ENCODE measurements at places on chromosomes 1 and 21.

DNA sequence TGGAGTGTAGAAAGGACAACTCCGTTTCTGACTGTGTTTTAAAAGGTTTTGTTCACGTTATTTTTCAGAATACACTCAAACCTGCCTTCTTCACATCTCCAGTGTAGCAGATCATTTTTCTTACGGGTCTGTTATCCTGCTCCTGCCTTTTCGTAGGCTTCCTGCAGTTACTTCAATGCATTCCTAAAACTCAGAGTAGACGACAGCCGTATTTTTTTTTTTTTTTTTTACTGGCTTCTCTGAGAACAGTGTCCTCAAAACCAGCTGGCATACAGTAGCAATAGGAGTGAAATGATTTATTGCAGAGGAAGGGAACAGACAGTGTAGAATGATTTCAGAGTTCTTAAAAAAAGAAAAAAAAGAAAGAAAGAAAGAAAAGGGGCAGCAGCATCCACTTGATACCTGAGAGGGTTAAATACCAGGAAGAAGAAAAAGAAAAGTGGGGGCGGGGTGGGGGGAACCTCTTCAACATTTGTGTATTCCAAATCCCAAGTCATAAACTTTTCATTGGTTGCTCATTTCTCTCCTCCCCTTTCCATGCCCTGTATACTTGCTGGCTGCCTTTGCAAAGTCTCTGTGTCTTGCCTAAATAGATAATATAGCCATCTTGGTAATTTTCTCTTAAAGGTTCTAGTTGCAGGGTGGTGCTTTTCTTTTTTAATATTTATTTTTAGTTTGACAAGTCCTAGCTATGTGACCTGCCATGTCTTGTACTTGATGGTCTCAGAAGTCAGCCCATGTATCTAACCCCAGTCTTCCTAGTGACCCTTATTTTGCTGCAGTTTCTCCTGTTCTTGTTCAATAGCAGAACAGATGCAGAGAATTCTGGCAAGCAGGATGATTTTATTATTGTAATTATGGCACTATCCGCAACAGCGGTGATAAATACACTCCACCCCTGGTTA, 2.8 kb downstream of the TGFB2 start:
- peak; percentile 8 for ATAC-seq

GRCh38 chr1:210123383-210123782, 109.2 kb upstream of the SERTAD4 start:
- ATAC-seq, result peak; percentile 22

DNA sequence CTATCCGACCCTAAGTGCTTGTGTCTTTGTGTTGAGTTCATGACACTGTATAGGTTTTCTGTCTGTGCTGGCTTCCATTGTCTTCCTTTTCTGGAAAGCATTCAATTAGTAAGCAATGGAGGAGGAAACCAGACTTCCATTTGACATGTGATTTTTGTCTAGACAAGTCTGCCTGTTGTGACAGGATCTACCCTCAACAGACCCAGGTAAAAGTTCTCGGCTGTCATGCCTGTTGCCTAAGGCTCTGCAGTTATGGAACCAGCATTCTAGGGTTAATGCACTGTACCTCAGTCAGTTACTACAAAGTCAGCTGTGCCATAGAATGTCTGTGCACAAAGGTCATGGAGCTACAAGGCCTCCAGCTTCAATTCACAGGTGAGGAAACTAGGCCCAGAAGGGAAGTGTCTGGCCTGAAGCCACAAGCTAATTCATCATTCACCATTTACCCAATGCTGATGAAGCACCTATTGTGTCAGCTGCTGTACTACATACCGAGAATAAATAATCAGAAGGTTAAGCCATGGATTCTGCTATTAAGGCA, 72.3 kb downstream of the PLPP3 start:
- no peak for ATAC-seq

DNA sequence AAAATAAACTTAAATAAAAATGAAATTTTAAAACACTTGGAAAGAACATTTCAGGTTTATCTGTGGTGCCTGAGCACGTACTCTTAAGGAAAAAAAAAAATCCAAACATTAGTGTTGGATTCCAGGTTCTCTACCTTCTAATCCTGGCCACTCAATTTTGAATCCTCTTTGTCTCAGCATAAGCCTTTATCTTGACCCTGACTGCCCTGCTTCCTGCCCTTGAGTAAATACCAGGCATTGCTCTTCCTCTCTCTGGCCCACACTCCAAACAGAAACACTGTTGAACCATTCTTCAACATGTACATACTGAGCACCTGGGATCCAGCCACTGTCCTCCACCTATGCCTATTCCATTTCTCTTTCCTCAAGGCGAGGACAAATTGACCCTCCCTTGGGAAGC, 11.4 kb upstream of the VANGL1 start:
- ATAC-seq, result no peak

DNA sequence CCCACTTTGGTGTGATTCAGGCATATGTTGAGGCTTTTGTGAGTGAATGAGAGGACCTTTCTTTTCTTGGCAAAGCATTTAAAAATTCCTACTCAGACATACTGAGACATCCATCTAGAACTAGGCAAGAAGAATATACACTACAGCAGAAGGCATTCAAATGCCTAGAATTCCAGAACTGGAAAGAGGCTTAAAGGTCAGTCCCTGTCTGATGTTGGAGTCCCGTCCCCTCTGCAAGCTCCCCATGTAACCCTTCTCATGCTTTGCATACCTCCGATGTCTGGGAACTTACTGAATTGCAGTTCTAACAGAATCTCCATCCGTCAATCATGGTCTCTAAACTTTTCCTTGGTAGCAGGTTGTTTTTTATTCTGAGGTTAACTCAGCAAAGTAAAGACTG, 152.9 kb downstream of the ATP6V1G3 start:
- ATAC-seq, result peak; percentile 76

- peak; percentile 13 for ATAC-seq
Measured at GRCh38 chr1:157968508-157968907, 24.9 kb upstream of the KIRREL1 start.

- ATAC-seq, result peak; percentile 46
Measured at GRCh38 chr1:205226868-205227583, 720 bp upstream of the TMCC2 start.

Data from SK-N-SH treated with all-trans-retinoic acid at 6 μM for 48 hours (cell line).